Activated CD4-positive, alpha-beta T cell treated with anti-CD3 and anti-CD28 coated beads, Interleukin-2, Interleukin-6, amounts not matched to agents 100 ng/mL and 50 ng/mL, durations not matched to agents 16 hours and 8 hours (primary cell): ENCODE measurements at places on chromosomes 6 and 20.

- DNase-seq: no peak
Measured at GRCh38 chr6:145850671-145851070, 36.1 kb upstream of the FBXO30 start.

GRCh38 chr20:44357555-44358125, 2.1 kb downstream of the HNF4A start:
- DNase-seq: no peak

GRCh38 chr6:42963855-42964605, 3.5 kb downstream of the GNMT start:
- DNase-seq: peak; percentile 50

DNA sequence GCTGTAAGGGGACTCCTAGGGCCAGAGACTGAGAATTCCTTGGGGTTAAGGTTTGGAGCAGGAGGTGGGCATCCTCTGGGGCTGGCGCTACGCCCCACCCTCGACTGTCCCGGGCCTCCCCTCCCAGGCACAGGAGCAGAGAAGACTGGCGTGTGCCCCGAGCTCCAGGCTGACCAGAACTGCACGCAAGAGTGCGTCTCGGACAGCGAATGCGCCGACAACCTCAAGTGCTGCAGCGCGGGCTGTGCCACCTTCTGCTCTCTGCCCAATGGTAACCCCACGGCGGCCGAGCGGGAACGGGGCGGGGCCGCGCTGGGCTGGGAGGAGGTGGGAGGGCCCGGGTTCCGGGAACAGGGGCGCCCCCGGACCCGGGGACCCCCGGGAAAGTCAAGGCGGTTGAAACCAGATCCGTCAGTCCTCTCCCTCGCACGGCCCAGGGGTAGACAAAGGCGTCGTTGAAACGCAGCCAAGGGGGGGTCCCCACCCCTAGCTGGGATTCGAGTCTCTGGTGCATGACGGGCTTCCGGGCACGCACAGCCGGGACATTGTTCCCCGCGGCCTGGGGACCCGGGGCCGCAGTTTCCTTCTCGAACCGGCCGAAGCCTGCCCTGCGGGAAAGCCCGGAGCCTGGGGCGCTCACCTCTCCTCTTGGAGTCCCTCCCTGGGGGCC, 844 bp downstream of the WFDC2 start:
- DNase-seq: no peak
